ENCODE measurements at places on chromosomes 11 and 22.

DNA sequence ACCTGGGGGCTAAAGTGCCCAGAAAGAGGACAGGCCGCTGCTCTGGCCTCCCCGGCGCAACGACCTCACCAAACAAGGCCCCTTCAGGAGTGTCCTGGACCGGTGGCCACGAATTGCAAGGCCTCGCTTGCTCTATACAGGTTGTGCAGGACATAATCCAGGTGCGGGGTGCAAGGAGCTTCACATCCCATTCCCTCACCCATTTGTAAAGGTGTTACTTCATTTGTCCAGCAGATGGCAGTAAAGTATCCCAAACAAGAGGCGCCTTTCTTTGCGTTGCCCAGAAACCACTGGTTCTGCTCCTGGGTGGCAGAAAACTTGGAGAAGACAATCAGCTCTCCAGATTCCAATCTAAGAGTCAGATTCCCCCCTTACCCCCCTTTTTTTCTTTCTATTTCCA, 35.9 kb upstream of the PRDM11 start:
- DNase-seq = peak; percentile 68

DNA sequence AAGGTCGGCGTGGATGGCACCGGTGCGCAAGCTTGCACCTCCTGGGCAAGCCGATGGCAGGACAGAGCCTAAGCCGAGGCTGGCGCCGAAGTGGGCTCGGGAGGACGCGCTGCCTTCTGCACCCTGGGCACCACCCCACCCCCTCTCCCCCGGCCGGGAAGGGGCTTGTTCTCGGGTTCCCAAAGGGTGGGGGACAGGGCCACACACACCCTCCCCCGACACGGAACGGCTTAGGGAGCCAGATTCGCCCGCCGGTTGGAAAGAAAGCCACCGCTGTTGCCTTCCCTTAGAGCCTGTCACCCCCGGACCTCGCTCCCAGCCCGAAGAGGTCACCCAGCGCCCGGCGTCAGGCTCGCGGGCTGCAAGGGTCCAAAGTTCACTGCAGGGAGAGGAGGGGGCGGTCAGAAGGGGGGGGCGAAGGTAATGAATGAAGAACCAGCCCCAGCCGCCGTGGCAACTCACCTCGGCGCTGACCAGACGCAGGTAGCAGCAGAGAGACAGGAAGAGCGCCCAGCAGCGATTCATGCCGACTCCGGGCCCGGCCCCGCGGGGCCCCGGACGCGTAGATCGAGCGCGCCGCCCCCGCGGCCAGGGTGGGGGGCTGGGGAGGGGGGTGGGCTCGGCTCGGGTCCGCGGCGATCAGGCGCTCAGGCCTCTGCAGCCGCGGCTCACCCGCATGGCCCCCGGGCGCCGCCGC, 1.2 kb downstream of the PDGFB start:
- DNase-seq = no peak

- DNase-seq = peak; percentile 53
These were observed 11.1 kb downstream of the NUMA1 start for GRCh38 chr11:72069200-72069599.

- no peak for DNase-seq
These were observed 9.5 kb downstream of the ALDH3B2 start for GRCh38 chr11:67664696-67665540.

DNA sequence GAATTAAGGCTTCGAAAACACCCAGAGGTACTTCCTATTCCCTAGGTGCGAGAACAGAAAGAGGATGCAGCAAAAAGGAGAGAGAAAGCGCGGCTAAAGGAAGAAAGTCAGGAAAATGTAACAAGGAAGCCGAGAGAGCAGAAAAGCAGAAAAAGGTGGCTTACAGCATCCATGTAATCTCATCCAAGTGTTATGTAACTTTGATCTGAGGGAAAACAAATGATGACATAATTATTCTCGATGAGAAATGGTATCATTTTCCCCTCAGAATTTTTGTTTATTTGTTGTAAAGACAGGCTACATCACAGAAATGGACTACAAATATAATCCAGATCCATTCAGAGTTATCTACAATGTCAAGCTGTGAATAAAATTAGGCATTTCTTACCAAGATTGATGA, 69.1 kb upstream of the APOA1 start:
- no peak for DNase-seq

DNA sequence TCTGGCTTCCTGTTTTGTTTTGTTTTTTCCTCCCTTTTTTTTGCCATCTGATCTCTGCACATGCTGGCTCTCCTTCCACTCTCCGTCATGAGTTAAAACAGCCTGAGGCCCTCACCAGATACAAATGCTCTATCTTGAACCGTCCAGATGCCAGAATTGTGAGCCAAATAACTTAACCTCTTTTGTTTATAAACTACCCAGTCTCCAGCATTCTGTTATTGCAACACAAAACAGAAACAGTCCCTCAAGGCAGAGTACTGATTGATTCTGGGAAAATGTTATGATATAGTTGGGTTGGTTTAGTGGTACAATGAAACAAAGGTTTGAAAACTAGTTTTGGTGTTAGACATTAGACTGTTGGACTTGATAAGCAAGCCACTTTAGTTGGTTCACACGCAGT, 1390.0 kb upstream of the RAG2 start:
- no peak for DNase-seq

- DNase-seq = no peak
These were observed 4.4 kb upstream of the ENDOD1 start for GRCh38 chr11:95085117-95085816.

DNA sequence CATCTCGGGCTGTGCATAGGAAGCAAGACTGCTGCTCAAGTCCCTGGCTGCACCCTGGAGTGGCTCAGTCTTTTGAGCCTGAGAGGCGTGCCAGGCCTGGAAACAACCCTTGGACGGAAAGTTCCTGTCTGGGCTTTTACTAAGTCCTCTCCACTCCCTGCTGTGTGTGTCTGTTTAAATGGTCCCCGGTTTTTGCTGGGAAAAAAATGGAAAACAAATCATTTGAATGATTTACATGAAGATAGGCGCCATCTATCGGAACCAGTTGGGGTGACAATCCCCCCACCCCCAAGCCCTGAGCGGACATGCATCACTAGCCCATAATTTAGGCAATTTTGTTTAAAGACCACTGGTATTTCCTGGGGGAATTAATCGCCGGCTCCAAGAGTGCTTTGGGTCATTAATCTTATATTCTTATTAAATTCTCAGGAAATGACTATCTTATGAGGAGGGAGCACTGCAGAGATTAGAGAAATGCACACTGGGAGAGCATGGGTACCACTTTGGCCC, 2.7 kb upstream of the GAB2 start:
- DNase-seq = peak; percentile 45

GRCh38 chr11:12215181-12215593, 104.8 kb downstream of the MICAL2 start:
- DNase-seq = peak; percentile 63

- DNase-seq = no peak
These were observed 9.8 kb downstream of the PPP6R3 start for GRCh38 chr11:68470304-68470811.

GRCh38 chr11:66720223-66720898, 8.7 kb downstream of the SPTBN2 start:
- peak; percentile 69 for DNase-seq

GRCh38 chr11:45262900-45263299, 23.2 kb downstream of the SYT13 start:
- no peak for DNase-seq

GRCh38 chr22:38709306-38709705, 3.6 kb downstream of the GTPBP1 start:
- DNase-seq = no peak

DNA sequence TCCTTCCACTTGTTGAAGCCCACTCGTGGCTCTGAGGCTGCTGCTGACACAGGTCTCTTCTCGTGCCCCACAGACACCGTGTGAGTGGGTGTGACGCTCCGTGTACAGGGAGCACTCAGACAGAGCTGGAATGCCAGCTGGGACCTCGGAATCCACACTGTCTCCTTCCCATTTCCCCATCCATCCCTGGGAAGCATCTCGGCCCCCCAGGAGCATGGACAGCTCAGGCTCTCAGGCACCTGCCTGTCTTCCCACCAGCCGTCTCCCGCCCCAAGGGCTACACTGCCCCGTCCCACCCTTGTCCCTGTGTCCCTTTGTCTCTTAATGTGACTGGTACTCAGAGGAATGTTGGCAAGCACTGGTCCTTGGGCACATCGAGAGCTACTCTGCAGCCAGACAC, 63.8 kb downstream of the ARHGAP8 start:
- no peak for DNase-seq

DNA sequence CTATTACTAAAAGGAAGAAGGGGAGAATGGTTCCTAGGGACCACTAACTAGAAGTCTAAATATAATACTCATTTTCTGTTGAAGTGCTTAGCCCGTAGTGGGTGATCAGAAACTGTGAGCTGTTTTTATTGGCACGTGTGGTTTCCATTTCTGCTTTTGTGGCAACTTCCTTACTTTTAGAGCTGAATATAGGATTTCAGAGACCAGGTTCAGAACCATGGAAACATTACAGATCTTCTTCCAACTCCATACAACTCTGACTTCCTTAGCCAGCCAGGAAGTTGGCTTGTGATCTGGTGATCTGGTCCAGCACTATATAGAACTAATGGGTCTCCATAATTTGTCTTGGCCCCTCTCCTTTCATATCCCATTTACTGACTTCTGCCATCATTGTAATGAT, 2.6 kb upstream of the ME3 start:
- DNase-seq = peak; percentile 57

DNA sequence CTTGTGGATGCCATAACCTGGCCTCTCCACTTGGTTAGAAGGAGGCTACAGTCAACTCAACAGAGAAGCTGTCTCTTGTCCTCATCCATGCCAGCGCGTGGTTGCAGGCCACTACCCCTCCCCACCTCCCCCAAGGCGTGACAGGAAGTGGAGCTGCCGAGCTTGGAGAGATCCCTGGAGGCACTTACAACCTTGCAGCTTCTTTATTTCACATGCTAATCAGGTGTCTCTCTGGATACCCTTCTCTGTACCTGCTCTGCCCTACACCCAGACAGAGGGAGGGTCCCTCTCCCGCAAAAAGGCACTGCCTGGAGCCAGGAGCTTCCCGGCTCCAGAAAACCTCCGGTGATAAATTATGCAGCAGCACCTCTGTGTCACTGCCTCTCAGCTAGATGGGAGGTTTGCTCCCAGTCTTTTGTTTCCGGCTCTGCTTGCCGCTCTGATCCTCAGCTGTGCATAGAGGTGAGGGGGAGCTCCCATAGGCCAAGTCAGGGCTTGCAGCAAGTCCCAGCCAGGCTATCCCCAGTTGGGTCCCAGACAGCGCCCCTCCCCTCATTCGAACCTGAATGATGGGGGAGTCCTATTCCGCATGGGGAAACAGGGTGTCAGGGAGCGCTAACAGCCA, 5.7 kb downstream of the LRP4 start:
- no peak for DNase-seq

DNA sequence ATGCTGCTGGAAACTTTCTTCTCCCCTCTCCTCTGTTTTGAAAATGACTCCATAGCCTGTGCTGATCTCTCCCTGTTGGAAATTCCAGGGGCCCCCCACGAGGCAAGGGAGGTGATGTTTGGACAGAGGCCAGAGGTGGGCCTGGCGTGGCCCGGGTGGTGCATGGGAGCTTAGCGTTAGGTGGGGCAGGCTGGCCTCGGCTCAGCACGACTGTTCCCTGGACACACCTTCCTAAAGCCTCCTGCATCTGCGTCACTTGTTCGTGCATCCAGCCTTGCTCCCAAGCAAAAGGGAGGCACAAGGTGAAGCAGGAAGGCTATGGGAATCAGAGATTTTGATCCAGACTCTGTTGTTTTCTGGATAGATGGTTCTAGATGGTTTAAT, 135.2 kb downstream of the CEP164 start:
- DNase-seq = no peak

DNA sequence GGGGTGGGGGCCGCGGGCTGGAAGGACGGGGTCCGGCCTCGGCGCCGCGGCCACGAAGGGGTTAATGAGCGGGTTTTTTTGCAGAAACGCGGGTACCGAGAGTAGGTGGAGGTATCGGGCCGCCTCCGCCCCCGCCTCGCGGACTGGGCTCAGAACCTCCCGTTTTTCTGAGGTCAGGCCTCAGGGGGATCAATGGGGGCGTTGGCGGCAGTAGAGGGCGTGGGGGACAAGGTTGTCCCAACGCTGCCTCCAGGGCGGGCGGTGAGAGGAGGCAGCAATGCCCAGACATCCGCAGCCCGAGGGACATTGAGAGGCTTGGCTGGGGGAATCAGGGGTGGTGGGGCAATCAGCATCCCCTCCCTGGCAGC, 34.8 kb upstream of the PRODH start:
- no peak for DNase-seq

DNA sequence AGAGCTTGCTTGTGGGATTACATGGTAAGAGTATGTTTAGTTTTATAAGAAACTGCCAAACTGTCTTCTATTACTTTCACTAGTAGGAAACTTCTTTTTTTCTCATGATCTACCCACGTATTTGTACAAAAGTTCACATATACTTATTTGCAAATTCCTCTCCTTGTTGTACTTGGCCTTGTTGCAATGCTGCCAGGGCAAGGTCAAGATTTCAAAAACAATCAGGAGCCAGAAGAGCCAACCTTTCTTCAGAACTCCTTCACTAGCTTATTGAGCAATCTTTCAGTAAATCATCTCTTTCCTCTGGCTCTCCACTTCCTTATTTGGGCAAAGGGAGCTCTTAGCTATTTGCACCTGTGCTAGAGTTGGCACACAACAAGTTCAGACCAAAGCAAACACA, 9.7 kb downstream of the SRSF8 start:
- DNase-seq = peak; percentile 27

DNA sequence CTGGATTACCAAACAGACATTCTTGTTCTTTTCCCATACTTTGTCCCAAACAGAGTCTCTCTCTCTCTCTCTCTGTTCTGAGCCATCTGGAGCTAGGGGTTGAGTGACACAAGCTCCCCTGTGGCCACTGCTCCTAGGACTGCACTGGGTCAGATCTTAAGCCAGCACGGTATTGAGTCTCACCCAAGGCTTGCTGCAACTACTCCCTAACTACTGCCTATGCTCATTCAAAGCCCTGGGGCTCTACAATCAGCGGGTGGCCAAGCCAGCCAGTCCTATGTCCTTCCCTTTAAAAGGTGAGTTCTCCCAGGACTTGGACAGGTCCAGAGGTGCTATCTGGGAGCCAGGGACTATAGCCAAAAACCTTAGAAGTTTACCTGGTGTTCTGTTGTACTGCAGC, 385.6 kb downstream of the CNTN5 start:
- DNase-seq = no peak

GRCh38 chr11:66728693-66729385, at the start of gene SPTBN2:
Gene SPTBN2, minus strand, starts transcription at chr11:66729216. Its CDS starts 7,976 bp downstream, at chr11:66721240.
- DNase-seq = no peak

GRCh38 chr11:6625156-6625831, 6.1 kb upstream of the TPP1 start:
- no peak for DNase-seq

DNA sequence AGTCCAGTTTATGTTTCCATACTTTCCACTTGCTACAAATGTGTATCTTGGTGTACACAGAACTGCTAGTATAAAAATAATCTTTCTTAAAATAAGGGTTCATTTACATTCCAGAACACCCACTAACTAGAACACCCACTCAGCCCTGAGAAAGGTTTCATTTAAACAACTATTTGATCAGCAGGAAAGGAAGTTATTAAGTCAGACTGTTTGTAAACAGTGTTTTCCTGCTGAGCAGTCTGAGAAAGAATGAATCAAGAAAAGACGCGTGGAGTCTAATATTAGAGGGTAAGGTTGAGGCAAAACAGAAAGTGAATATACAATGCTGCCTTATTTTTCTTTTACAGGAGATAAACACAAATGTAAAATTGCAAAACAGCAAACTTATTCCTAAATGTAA, 32.7 kb downstream of the NARS2 start:
- DNase-seq = no peak

GRCh38 chr11:76609736-76610370, 60.7 kb downstream of the LRRC32 start:
- no peak for DNase-seq

All from inflammatory macrophage (primary cell).